CD4-positive, alpha-beta T cell treated with Interleukin-1 beta for 1 hour (primary cell): ENCODE measurements at places on chromosomes 12 and 14.

DNA sequence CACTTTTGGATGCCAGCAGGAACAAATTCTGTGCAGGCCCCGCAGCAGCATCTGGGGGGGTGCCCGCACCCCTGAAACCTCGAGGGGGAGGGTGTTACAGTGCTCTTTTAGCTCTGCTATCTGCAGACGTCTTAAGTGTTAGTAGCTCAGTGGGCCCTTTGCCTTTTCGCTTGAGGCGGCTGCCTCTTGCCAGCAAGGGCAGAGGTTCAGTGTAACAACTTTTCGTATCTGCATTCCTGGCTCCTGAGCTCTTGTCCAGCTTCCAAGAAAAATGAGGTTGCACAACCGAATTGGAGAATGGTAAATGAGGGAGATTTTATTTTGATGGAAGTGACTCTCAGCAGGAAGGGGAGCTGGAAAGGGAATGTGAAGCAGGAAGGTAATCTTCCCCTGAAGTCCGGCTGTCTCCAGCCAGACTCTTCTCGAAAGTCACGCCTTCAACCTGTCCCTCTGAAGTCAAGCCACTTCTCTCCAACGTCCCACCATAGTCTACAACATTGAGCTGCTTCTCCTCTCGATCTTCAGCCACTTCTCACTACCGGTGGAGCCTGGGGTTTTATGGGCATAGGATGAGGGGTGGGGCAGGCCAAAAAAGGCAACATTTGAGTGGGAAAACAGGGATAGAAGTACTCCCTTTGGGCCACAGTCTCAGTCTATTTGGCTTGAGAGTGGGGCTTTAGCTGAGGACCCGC lies 17.8 kb downstream of the TAS2R50 start:
- DNase-seq = no peak

GRCh38 chr14:63508033-63508432 lies 35.1 kb downstream of the PPP2R5E start:
- DNase-seq = peak; percentile 23

DNA sequence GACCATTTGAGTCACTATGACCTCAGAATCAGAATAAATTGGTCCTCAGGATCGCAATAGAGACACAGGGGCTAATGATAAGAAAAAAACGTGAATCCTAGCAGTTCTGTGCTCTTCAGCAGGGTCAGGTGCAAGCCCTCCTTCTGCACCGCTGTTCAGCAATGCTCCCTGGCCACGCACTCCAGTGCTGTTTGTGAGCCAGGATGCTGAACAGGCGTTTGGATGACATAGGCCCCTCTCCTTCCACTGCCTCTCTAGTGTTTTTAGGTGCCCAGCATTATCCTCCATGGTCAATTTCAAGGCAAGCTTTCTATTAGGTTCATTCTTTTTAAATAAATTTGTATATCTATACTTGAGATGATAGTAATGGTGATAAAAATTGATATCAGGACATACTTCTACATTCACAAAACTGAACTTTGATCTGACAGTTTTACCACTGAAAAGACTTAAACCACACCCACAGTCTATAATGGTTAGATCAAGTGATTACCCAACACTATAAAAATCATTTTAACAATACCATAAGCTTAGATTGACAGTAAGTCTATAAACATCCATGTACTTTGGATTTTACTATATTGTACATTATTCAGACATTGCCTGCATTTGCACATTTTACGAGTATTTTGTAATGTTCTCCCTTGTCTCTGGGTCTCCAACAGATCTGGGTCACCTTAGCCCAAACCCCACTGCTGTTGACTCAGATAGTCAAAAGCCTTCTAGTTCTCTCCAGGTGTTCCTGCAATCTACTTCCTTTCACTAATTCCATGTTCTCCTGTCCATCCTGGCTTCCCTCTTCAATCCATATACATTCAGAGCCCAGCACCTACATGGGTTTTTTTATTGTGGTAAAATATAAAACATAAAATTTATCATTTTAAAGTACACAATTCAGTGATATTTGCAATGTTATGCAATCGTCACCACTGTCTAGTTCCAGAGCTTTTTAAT lies 114.9 kb upstream of the COCH start:
- DNase-seq = no peak

DNA sequence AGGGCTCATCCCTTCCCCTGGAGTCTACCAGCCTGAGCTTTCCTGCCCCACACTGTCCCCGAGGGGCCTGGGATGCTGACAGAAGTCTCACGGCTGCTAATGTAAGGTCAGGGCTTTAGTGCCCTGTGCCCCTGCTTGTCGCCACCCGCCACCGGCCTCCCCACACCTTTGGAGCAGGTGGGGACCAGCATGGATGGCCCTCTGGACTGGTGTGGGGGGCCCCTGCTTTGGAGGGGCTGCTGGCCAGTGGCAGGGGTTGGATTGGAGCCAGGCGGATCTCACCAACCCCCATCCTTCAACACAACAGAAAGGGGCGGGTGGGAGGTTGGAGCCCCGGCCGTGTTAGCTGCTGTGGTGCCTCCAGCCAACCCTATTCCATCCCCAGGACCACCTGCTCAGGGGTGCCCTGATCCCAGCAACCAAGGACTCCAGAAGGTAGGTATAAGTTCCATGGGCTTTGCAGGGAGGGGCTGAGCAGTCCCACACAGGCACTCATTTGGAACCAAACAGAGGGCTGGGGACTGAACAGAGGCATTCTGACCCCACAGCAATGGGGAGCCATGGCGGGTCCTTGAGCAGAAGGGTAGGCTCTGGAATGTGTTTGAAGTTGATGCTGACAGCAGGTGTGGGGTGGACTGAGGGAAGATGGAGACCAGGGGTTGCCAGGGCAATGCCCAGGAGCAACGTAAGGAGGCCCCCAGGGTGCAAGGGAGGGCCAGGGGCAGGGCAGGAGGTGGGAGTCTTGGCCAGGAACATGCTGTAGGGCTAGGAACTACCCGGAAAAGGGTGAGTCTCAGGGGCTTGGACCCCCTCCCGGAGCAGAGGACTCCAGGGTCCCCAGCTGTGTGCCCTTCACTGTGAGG lies 145.1 kb upstream of the C14orf180 start:
- DNase-seq = no peak

DNA sequence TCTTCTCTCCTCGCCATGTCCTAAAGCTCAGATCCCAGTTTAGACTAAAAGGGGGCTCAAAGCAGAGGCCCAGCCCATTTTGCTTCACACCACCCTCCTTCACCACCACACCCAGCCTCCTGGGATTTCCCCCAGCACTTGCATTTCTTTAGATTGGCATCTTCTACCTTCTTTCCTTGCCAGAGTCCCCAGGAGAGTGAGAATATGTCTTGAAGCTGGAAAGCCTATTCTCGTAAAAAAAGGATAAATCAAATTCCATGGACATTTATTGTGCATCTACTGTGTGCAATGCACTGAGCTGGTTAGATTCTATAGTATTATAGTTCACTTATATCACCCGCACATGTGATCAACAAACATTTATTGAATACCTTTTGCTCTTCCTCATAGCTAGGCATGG lies 10.2 kb downstream of the FBXW8 start:
- DNase-seq = no peak

DNA sequence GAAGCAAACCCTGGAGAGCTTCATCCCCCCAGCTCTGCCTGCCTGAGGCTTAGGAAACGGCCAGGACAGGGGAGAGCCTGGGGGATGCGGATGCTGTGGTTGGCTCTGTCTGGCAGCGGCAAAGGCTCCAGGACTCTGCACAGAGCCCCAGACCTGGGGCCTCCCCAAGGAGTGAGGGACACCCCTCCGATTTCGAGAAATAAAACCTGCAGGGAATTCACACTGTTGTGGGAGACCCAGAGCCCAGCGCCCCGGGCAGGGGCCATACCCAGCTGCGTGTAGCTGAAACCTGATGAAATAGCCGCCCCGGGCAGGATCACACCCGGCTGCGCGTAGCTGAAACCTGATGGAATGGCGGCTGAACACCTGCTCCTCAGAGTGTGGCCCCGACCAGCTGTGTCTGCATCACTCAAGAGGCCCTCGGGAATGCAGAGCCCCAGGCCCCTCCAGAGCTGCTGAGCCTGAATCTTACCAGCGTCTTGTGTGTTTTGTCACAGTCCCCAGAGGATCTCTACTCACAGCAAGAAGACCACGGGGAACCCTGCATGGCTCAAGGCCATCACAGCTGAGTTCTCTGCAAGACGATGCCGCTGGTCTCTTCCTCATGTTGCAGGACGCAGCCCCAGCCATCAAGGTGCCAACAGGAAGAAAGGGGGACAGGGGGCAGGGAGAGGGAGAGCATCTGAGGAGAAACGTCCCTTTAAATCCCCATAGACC lies 46.5 kb upstream of the GALNT9 start:
- no peak for DNase-seq

GRCh38 chr12:51926718-51927117 lies 19.4 kb downstream of the ACVRL1 start:
- peak; percentile 50 for DNase-seq

DNA sequence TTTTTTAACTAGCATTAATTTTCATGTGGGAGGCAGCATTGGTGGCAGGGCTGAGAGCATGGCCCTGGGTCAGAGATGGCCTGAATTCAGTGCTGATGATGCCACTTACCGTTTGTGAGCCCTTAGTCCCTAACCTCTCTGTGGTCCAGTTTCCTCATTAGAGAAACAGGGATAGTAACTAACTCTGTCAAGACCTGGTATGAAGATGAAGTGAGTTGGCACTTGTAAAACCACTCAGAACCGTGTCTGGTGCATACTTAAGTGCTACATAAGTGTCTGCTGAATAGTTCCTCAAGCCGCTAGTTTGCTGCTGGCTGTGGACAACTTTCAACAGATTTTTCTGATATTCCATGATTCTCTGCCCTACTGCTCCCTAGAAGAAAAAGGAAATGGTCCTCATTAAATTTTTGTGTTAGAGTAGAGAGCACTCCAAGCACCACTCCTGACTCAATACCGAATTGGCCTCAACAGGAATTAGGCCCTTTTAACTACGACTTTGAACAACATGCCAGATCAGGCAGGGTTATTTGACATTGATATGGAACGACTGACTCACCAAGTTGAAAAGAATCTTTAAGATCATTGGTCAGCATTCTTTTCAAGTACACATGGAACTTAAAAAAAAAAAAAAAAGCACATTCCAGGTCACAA lies 250.2 kb downstream of the ANO2 start:
- DNase-seq = no peak

GRCh38 chr12:159156-159782 lies 54.7 kb downstream of the SLC6A12 start:
- no peak for DNase-seq

DNA sequence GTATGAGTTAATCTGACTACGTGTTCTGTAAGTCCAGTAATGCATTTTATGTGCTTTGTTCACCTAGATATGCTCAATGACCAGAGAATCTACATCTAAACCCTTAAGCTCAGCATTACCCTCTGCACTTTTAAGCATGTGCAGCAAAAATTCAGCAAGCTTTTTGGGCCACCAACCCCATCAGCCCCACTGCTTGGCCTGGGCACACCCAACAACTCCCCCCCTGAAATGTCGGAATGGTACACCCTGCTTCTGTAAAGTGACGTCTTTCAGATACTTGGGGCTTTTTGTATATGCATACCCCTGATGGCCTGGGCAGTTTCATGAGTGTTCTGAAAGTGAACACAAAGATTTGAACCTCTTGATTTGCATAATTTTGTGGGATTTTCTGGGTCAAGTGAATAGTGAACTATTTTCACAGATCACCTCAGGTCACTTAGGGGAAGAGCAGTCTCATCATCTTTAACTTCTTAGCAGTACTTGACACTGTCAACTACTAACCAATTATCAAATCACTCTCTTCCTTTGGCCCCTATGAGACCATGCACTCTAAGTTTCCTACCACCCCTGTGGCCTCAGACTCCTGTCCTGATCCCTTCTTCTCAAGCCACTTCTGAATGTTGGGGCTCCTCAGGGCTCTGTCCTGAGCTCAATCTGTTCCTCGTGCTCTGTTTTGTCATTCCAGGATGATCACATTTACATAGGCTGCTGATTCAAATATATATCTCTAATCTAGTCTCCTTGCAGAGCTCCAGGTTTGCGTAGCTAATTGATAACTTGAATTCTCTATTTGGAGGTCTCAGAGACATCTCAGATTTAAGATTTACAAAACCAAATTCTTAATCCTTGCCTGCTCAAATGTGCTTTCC lies 36.3 kb upstream of the PPM1A start:
- DNase-seq = no peak

DNA sequence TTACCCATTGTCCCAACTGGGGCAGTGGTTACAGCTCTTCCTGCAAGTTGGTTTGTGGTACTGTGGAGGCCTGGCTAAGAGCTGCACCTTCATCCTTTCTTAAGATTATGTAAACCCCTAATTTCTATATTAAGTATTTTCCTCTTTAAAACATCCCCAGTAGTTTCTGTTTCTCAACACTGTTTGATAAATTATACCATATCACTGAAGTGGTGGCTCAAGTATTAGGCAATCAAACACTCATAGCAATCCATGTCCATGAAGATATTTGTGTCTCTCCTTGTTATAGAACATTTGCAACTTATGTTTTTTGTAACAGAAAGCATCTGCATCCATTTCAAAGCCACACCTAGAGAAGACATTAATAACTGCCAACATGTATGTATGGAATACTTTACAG lies 31.8 kb downstream of the ATXN3 start:
- no peak for DNase-seq

DNA sequence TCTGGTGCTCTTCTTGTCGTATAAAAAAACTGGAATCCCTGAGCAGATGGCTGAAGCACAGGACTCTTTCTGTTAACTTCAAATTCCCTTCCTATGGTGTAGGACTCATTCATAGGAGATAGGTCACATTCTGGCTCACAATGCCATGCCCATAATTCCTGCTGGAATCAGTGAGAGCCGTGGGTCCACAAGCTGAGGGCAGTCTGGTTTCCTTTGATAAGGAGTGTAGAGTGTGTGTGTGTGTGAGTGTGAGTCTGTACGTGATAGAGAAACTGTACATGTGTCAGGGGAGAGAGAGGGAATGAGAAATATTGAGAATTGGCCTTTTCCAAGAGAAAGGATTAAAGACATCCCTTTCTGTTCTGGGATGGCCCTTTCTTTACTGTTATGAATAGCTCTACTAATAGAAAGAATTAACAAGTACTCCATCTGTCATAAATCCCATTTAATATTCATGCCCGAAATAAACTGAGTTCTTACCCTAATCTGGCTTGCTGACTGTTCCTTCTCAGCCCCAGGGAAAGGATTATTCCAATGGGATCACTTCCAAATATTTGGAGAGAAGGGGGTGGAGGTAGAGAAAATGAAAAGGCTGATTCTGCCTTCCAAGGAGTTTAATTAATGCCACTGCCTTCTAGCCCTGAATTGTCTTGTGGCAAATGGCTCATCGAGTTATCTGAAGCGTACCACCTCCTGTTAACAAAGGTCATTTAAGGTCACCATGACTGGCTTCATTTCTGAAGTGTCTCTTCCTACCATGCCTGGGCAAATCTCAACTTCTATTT lies 79.0 kb downstream of the TMX1 start:
- DNase-seq = no peak

DNA sequence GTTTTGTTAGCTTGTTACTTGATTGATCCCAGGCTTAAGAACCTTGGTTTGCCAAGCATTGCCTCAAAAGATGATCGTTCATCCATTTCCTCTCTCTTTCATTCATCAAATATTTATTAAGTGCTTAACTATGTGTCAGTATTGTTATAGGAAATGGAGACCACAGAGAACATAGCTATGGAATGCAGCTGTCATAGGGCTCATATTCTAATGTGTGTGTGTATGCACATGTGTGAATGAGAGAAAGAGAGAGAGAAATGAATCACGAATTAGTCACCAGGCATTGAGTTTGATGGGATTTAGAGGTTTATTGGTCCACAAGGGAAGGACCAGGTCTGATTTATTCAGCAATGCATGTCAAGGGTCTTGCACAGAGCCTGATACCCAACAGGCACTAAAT lies 71.0 kb upstream of the FBXO21 start:
- no peak for DNase-seq
